NCI-H1105 (cell line): ENCODE measurements at places on chromosomes 3 and 15.
A peak's percentile ranks its signal among the peaks of the same experiment; 100 is the strongest.

DNA sequence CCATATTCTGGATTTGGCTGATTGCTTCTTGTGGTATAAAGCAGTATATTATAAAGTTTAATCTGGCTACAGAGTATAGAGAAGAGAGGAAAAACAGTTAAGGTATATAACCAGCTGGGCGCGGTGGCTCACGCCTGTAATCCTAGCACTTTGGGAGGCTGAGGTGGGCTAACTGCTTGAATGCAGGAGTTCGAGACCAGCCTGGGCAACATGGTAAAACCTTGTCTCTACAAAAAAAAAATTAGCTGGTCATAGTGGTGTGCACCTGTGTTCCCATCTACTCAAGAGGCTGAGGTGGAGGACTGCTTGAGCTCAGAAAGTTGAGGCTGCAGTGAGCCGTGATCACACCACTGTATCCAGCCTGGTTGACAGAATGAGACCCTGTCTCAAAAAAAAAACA, 7.3 kb downstream of the SLC12A6 start:
- no peak for DNase-seq

DNA sequence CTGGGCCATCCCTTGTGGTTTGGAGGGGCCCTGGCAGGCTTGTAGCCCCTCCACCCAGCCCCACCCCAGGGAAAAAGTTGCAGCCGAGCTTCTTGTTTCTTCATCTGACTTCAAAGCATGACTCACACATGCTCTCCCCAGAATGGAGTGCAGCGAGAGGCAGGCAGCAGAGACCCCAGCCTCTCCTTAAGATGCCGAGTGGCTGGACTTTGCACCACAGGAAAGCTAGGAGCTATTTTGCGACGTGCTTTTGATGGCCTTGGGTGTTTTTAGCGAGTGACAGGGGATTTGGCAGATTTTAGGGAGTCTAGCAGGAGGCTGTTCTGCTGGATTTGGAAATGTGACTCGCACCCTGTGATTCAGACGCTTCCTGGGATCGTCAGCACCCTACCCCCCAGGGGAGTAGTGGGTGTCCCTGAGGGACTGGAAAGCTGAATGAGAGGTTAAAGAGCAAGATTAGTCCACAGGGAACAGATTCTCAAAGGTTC, 14.2 kb downstream of the BAHD1 start:
- no peak for DNase-seq

GRCh38 chr3:188721990-188722389, 449.8 kb upstream of the TPRG1 start:
- no peak for DNase-seq

DNA sequence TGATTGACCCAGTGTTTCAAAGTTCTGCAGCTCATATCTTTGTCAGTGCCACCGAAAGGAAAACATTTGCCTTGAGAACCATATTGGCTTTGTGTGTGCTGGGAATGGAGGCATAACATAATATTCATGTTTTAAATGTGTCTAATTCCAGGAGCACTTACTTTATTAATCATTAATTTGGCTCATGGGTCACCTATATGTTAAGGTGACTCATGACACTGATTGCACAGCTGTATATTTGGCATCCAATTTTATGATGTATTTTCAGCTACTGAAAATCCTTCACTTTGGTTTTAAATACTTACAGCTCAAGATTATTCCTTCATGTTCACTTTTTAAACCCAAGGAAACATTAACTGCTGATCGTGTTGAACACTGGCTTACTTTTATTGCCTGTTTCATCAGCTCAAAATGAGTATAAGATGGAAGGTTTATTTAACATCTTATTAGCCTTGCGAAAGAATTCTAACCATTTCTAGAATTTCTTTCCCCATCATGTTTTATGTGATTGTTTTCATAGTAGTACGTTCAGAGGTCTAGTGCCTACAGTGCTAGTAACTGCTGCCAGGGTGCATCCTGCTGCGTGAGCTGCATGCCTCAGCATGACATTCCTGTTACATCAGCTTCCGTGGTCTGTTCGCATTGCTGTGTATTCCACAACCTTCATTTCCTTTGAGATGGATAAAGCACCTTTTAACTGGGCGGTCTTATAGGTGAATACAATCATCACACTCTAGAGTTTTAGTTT, 63.7 kb downstream of the LRCH3 start:
- DNase-seq: no peak

GRCh38 chr3:81005992-81006391, 755.5 kb downstream of the GBE1 start:
- no peak for DNase-seq

DNA sequence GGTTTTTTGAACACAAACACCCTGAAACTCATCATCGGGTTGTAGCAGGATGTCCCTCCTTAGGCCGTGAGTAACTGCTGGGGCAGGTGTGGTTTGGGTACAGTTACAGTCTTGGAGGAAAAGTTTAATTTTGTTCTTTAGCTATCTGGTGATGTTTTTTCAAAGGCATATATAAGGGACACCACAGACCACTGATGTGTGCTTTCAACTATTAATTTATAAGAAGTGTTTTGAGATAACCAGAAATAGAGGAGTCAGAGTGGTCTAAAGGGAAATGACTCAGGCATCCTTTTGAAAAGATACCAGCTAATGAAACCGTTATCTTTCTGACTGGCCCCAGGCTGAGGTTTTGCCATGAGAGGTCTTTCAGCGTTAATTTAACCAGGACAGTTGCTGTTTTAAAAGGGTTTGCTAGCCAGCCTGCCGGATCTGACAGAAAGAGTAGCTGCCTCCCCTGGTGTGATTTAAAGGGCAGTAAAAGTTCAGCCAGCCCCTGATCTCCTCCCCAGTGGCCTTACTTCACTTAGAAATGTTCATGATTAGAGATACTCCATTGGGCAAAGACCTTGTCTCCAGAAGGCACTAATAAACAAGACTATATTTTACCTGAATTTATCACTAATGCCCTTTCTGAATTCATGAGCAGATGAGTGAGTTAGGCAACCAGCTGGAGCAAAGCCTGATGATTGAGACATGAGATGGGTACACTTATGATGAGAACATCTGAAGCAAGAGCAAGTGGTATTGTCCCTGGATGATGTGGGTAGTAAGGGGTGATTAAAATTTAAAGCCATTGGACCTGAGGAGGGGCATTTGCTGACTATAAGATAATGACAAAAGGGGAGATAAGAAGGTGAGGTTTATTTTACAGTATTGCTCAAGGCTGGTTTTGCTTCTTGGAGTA, 482.5 kb upstream of the TBL1XR1 start:
- no peak for DNase-seq

- no peak for DNase-seq
Measured at GRCh38 chr3:59978979-59979378, 929.2 kb upstream of the CFAP20DC start.

- no peak for DNase-seq
Measured at GRCh38 chr3:39319249-39319648, 10.3 kb upstream of the CCR8 start.

DNA sequence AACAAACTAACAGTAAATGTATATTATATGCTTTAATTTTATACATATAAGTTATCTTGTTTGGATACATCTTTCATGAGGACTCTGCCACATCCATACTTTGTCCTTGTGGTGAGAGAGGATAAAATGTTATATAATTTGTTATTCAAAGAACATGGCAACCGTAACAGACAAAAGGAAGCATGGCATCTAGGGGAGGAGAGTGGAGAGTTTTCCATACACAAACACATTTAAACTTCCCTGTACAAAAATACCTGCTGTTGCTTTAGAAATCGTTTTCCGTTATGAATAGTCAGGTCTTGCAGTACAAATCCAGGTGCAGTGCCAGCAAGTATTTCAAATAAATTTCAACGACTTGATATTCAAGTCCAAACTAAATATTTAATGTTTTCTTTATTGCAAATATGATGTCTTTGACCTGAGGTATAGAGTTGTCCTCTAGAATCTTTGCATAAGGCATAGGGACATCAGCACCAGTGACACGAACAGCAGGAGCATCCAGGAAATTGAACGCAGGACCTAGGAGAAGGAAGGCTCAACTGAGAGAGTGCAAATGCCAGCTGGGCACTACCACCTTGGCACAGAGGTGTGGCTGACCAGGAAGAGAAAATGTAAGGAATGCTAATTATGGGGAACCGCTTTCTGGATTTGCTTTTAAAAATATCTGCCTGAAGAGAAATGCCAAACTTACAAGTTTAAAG, 5.8 kb downstream of the PDHB start:
- no peak for DNase-seq

DNA sequence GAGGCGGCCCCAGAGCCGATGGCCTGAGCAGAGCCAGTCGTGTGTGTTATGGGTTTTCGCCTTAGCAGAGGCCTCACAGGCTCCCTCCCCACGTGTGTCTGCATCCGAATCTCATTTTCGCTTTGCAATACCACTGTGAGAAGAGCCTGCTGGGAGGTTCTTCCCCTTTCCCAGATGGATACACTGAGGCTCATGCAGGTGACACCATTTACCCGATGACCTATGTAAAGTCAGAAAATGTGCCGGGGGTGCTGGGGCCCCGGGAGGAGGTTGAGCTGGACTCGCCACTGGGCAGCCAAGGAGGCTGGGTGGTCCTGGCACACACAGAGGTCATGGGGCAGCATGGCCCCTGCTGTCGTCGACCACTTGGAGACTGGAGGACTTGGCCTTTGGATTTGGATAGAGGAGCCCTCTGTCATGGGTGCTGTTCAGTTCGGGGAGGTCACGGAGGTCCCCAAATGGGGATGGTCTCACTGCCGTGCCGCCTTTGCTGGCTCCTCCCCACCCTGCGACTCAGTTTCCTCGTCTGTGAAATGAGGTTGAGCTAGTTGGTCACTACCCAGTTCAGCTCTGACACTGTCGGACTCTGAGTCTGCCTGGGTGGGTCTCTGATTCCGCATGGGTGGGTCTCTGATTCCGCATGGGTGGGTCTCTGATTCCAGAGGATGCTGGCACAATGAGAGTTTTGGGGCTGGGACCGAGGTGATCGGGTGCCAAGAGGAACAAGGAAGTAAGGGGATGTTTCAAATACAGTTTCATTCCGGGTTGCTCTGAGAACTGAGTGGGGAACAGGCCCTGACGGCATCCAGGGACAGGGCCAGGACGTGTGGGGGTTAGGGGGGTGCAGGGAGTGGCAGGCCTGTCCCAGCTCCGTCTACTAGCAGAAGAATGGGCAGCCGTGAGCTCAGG, 23.2 kb upstream of the MUC4 start:
- DNase-seq: no peak

- DNase-seq: peak; percentile 44
Measured at GRCh38 chr15:70324001-70324974, 226.6 kb upstream of the TLE3 start.

DNA sequence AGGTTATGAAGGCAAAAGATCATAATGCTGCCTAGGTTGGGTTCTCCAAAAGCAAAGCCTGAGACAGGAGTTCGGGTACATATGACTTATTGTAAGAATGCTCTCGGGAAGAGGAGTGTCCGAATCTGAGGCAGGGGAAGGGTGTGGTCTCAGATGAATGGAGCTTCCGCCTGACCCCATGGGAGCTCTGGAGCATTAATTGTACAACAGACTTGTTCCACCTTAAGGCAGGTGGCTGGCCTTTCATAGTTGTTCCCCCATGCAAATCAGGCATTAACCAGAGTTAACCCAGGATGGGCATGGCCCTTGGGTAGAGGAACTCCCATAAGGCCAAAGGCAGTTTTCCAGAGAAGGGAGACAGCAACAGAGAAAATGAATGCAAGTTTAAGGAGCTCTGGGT, 170.6 kb downstream of the MYRIP start:
- no peak for DNase-seq

DNA sequence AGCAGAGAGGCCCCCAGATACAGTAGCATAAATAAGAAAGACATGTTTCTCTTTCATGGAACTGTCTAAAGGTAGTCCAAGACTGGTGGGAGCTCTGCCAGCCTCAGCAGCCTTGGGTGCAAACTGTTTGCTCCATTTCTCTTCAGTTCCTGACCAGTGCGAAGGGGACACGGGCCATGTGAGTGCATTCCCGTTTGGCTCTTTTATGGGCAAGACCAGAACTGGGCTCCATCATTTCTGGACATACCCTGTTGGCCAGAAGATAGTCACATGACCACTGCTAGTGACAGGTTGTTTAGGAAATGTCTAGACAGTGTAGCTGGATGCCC, 45.5 kb downstream of the CHCHD6 start:
- DNase-seq: no peak

- no peak for DNase-seq
Measured at GRCh38 chr15:66798426-66799061, 96.5 kb downstream of the SMAD6 start.

DNA sequence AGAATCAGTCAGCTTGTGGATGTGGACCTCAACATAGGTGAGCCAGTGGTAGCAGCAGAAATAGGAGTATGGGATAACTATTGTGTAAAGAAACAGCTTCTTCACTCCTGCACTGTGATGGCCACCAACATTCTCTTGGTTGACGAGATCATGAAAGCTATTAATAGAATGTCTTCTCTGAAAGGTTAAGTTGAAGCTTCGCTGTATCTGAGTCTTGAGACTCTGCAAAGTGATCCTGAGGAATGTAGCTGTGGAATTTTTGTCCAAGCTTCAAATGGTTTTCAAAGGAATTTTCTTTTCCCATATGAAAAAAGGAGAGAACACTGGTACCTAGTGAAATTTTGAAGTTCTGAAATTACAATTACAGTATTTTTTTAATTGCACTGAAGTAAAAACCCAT, 146.3 kb downstream of the GMNC start:
- DNase-seq: no peak

- DNase-seq: no peak
Measured at GRCh38 chr3:176740906-176741663, 456.2 kb downstream of the TBL1XR1 start.

DNA sequence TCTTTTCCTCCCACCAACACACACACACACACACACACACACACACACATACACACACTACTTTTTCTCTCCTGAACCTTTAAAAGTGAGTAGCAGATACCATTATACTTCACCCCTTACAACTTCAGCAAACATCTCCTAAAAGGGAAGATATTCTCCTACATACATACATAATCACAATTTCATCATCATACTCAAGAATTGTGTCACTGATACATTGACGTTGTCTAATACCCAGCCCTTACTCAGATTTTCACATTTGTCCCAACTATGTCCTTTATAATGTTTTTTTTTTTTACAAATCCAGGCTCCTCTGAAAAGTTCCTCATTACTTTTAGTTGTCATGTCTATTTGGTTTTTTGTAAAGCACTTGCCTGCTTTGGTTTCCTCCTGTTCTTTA, 18.5 kb downstream of the ABHD6 start:
- no peak for DNase-seq

- DNase-seq: no peak
Measured at GRCh38 chr3:16548721-16549120, 35.2 kb upstream of the RFTN1 start.

DNA sequence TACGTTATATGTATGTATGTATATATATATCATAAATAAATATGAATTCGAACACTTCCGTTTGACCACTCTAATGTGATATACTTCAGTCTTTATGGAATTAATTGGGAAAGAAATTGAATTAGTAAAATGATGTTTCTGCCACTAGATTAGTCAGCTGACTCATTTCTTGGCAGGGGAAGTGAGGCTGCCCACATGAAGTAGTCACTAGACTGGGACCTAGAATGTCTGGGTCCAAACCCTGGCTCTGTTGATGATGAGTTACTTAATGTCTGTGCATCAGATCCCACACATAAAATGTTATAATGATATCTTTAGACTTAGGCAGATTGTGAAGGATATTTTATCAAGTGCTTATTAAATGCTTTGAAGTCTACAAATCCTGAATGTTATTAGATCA, 27.4 kb upstream of the ARL14 start:
- DNase-seq: no peak

- no peak for DNase-seq
Measured at GRCh38 chr15:88083811-88084760, 172.5 kb downstream of the NTRK3 start.
